Fibroblast of mammary gland (primary cell): ENCODE measurements at places on chromosomes 11 and 22.

- DNase-seq: no peak
Observed at GRCh38 chr11:35785287-35786167, 123.0 kb downstream of the TRIM44 start.

DNA sequence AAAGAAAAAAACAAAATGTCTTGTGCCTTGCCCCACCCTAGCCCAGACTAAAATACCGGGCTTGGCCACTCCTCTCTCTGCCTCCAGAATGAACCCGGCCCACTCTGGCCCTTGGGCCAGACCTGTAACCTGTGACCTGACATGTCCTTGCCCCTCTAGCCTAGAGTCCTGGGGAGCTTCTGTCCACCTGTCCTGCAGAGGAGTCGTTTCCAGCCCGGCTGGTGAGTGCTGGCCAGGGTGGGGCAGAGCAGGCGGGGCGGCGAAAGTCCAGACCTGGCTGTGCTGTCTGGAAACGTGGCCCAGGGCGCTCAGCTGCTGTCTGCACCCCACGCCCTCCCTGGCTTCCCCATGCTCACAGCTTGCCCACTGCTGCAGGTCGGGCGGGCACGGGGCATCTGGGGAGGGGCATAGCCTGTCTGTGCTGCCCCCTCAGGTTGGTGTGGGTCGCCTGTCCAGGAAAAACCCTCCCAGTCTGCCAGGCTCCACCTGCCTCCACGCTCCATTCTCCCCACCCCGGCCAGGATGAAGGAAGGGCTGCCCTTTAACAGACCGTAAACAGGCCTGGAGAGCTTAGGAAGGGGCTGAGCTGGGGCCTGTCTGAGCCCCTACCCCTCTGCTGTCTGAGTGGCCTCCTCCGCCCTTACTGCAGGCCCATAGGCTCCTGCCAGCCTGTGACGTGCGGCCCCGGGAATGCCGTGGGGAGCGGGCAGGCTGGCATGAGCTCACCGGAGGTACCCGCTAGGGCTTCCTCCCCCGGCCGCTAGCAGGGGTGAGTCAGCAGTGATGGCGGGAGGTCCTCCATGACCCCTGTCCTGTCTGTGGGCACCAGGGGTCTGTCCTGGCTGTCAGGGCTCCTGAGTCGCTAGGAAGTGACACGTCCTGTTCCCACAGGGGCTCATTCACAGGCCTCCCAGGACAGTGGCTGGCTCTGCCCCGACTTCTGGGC lies 1.9 kb downstream of the CD151 start:
- DNase-seq: peak; percentile 62

GRCh38 chr11:65065851-65066250 lies 7.5 kb upstream of the NAALADL1 start:
- DNase-seq: no peak

DNA sequence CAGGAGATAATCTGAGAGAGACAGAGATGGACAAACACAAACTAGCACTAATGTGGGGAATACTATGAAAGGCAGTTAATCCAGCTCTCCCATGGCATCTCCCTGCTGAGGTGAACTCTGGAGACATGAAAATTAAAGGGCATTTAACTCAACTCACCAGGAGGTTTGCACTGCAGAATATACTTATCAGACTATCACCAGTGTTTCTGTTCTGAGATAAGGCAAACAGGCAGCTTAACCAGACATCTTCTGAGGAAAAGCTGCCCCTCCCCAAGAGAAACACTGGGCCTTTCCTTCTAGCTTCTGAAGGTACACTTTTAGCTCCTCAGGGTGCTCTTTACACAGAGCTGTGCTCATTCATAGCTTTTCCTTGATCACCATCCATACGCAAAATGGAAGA lies 85.5 kb downstream of the AMBRA1 start:
- no peak for DNase-seq

DNA sequence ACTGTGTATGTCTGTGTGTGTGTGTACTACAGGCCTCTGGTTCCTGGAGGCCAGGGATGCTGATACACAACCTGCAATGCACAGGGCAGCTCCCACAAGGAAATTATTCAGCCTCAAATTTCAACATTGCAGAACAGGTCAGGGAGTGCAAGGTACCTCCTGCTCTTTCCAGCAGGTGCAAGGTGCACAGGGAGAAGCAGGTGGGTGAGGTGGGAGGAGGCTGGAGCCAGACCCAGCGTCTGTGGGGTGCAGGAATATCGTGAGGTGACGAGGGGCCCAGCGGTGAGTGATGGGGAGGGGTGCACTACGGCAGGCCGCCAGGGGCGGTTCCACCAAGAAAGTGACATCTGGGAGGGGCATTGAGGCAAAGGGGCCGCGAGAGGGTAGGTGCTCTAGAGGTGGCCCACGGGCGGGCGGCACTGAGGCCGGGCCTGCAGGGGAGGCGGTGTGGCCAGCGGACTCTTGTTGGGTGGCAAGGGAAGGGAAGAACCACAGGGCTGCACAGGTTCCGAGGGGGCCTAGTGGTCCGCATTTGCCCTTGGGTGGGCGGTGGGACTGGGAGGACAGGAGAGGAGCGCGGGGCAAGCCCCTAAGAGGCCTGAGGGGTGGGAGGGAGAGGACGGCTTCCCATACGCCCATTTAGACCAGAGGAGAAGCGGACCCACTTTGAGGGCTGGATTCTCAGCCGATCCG lies 21.6 kb downstream of the DGCR6L start:
- DNase-seq: no peak

- DNase-seq: no peak
Observed at GRCh38 chr11:111589886-111590499, 12.3 kb upstream of the SIK2 start.

GRCh38 chr22:48489551-48490499 lies 1337.8 kb downstream of the BRD1 start:
- DNase-seq: no peak

- DNase-seq: no peak
Observed at GRCh38 chr22:29146091-29146560, 59.6 kb upstream of the EMID1 start.

DNA sequence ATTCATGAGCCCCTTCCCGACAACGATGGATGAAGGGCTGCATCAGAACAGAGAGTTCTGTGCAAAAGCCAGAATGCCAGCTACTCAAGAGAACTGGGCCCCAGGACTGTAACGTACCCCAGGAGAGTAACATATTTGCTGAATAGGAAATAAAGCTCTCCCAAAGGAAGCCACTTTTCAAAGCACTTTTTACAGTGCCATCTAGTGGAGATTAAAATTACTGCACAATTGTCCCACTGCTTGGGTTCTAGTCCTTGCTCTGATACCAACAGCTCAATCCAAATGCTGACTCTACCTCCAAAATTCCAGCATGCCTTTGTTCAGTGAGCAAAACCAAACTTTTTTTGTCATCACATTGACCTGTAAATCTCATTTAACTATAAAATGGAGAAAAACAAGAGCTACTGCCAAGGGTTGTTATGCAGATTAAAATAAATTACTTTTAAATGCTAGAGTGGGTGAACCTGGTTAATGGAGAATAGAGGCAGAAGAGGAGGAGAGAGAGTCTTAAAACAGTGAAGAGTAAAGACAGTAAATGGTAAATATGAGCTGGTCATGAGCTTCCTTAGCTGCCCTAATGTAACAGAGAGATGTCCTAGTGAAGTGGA lies 87.6 kb upstream of the FSHB start:
- DNase-seq: peak; percentile 30

- DNase-seq: peak; percentile 20
Observed at GRCh38 chr11:100208207-100208606, 478.9 kb upstream of the ARHGAP42 start.

DNA sequence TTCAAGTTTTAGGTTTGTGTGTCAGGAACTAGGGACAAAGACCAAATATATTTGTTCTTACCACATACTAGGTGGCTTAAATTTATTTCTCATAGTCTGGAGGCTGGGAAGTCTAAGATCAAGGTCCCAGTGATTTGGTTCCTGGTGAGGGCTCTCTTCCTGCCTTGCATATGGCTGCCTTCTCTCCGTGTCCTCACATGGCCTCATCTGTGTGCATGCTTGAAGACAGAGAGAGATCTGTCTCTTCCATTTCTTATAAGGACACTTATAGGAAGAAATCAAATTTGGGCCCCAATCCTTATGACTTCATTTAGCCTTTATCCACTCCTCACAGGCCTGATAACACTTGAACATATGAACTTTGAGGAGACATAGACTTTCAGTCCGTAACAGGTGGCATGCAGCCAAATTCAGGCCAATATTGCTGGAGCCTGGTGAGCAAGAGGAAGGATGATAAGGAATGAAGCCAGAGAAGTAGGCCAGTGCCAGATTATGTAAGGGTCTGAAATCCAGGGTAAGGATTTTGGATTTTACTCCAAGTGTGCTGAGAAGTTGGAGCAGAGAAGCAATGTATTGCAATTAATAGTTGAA lies 35.1 kb downstream of the TTC17 start:
- DNase-seq: peak; percentile 18

DNA sequence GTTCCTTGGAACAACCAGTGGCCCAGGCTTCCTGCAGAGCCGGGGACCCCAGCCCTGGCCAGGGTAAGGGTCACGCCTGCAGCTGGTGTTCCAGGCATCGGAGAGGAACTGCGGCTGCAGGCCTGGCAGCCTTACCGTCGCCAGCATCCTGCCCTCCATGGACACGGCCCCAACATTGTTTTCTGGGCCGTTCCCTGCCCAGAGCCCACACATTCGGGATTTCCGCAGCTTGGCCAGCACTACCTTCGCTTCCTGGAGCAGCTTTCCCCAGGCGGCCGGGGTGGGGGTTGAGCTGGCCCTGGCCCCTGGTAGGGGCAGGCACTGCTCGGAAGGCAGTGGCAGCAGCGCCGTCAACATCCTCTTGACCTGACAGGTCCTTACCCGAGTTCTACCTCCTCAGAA lies 17.7 kb downstream of the TXN2 start:
- no peak for DNase-seq

DNA sequence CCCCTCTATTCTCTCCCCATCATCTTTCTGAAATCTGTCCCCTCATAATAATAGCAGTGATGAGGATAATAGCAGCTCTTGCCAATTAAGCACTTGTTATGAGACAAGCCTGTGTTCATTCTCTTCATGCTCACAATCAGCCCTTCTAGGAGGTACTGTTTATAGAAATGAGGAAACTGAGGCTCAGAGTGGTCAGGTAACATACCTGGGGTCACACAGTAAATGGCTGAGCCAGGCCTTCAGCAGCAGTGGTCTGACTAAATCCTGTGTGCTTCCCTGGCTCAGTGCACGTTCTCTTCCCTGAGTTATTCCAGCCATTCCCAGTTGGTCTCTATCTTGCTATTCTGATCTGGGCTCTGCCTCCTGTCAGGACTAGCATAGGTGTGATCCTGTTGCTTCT lies 3.8 kb upstream of the CNIH2 start:
- no peak for DNase-seq

DNA sequence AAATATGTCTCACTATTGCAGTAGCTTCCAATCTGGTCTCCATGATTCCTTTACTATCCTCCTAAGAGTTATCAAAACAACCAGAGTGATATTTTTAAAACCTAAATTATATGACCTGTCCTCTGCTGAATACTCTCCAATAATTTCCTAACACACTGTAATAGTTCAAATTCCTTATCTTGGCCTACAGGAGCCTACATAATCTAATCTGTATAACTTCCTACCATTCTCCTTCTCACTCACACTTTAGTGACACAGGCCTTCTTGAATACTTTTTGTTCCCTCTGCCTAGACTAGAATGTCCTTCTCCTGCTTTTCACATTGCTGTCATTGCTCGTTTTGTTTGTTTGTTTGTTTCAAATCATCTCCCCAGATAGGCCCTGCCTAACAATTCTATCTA lies 9.4 kb downstream of the FHIP1B start:
- DNase-seq: no peak

- DNase-seq: peak; percentile 43
Observed at GRCh38 chr11:57094181-57094935, 87.4 kb upstream of the LRRC55 start.

GRCh38 chr22:47281126-47282106 lies 519.0 kb downstream of the TBC1D22A start:
- DNase-seq: peak; percentile 41

GRCh38 chr22:48853627-48854240 lies 973.9 kb downstream of the BRD1 start:
- DNase-seq: no peak

DNA sequence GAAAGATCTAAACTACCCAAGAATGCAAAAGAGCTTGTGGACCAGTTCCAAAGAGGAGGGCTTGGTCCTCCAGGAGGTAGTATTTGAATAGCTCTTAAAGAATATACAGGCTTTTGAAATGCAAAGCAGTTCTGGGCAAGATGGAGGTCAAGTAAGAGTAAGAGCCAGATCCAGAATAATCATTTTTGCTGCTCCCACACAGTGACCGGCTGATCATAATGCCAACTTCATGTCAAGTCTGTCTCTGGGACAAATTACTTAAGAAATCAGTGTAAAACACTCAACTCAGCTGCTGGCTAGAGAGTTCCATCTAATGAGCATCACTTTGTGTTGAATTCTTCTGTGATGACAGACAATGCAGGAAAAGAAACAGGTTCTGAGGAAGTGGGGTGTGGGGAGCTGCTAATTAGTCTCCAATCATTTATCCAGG lies 250.9 kb upstream of the NARS2 start:
- no peak for DNase-seq

DNA sequence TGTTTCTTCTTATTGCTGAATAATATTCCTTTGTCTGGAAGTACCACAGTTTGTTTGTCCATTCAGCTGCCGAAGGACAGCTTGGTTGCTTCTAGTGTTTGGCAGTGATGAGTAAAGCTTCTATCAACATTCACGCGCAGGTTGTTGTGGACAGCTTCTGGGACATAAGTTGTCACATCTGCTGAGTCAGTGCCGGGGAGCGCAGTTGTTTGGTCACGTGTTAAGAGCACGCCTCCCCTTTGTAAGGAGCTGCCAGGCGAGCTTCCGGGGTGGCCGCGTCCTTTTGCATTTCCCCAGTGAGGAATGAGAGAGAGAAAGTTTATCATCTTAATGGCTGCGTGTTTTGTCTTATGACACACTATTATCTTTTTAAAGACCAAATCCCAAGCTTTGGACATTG lies 30.3 kb downstream of the SAMM50 start:
- DNase-seq: peak; percentile 13
